Hindlimb muscle (tissue), 1 donor: ENCODE measurements at places on chromosomes 16 and 17. TPM values are rescaled to one million over a fixed set of nuclear protein-coding genes. Genes with fewer than 3 reads are reported as not detected.
A peak's percentile ranks its signal among the peaks of the same experiment; 100 is the strongest.

The GNAO1 gene
- polyA plus RNA-seq = 1.3 TPM

DNA sequence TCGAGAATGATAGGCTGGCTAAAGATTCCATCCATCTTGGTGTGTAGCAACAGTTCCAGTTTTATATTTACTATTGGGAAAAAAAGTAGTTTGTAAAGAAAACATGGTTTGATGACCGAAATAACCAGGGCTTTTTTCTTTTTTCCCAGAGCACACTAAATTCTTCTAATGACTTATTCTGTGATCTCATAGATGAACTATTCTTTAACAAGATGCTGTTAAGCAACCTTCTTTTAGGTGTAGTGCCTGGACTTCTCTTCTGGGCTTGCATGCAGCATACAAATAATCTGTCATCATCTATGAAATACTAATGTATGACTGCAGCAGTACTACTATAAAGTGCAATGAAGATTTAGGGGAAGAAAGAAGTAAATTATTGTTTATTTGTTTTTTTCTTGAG, 11.0 kb upstream of the CAPNS2 start:
- no peak for DNase-seq

The LGALS9 gene
- polyA plus RNA-seq = 19.3 TPM

DNA sequence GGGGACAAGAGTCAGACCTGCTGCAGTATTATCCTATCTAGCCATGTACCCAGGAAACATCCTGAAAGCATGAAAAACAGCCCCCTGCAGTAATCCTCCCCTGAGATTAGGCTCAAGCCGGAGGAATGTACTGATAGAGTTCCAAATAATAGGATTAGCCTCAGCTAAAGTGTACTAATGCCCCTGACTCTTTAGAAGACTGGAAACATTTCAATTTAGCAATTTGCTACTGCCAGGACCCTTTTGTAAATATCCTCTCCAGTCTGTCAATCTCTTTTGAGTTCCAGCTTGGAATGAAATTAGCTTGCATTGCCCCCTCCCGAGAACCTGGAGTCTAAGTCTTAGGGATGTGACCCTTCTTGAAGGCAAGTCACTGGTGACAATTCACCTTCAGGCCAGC, 110.8 kb upstream of the DNAH9 start:
- DNase-seq = no peak

DNA sequence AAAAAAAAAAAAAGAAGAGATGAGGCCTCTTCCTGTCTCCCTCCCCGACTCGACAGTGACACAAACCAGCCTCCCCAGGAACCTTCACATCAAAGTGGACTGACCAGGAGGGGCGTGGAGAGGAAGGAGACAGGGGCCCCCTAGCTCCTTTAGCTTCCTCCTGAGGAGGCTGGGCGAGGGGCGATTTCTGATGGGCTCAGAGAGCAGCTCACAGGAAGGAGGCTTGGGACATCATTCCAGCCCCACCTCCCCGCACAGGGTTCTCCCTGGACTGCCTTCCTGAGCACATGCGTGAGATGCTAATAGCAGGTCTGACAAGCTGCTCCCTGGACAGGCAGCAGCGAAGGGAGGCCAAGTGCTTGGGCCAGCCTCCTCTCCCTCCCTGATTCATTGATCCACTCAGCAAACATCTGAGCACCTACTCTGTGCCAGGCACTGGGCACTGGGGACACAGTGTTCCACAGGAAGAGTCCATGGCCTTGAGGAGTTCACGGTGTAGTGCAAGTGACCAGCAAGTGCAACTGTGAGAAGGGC, 14.4 kb upstream of the DOK4 start:
- DNase-seq = no peak

The BEAN1 gene
- 0.79 TPM for polyA plus RNA-seq

DNA sequence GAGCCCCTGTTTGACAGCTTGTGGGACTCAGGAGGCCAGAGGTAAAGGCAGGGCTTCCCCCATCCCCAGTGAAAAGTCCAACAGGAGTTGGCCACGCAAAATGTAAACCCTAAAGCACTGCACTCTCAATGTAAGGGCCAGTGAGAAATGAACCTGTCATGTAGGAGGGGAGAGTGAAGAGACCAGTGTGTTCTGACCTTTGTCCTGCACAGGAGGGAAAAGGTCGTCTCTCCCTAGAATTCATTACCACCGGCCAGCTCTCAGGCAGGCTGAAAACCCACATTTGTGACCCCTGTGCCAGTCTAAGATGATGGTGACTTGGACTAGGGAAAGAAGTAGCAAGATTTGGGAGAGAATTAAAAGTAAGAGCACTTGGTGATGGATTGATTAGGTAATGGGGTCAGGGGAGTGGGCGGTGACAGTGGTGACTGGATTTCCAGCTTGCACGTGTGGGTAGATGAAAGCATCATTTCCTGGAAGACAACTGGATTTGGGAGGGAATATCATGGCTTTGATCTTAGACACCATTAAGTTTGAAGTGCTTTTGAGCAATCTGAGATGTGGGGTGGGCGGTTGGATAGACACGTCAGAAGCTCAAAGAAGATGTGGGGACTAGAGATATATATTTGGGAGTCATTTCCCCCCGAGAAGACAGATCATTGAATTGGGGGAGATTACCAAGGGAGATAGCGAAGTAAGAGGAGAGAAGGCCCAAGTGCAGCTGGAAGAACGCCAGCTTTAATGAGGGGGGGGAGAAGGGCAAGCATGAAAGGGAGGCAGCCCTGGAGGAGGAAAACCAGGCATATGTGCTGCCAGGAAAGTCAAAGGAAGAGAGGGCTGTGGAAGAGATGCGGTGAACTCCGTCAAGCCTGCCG, 119.5 kb downstream of the NTN1 start:
- no peak for DNase-seq

DNA sequence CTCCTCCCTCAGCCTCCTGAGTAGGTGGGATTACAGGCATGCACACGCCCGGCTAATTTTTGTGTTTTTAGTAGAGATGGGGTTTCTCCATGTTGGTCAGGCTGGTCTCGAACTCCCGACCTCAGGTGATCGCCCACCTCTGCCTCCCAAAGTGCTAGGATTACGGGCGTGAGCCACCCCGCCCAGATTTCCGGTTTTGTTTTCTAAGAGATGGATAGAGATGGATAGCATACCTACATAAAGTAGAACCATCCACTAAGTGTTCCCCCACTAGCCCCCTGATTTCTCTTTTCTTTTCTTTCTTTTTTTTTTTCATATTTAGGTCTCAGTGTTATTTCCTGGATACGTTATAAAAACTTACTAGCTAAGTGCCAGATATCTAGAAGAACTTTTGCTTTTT, 2.0 kb downstream of the WSB1 start:
- DNase-seq = no peak

DNA sequence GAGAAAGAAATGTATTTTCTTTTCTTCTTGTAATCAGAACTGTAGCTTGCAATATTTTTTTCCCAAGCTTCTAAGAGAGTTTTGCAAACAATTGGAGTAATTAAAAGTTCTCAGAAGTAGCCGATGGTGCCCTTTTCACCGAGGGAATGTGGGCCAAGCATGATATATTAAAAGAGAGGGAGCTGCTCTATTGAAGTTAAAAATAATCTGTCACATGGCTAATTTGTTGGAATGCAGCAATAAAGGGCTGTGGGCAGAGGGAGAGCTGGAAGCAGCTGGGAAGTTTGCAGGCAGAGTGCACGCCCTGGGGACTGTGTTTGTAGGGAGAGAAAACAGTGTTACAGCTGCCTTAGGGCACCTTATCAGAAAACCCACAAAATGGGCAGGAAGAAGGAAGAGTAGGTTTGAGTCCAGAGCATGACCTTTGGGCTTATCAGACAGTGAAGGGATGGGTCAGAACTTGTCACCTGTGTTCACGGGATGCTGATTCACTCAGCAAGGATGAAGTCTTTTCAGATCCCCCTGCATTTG, 18.5 kb upstream of the TERF2 start:
- no peak for DNase-seq

DNA sequence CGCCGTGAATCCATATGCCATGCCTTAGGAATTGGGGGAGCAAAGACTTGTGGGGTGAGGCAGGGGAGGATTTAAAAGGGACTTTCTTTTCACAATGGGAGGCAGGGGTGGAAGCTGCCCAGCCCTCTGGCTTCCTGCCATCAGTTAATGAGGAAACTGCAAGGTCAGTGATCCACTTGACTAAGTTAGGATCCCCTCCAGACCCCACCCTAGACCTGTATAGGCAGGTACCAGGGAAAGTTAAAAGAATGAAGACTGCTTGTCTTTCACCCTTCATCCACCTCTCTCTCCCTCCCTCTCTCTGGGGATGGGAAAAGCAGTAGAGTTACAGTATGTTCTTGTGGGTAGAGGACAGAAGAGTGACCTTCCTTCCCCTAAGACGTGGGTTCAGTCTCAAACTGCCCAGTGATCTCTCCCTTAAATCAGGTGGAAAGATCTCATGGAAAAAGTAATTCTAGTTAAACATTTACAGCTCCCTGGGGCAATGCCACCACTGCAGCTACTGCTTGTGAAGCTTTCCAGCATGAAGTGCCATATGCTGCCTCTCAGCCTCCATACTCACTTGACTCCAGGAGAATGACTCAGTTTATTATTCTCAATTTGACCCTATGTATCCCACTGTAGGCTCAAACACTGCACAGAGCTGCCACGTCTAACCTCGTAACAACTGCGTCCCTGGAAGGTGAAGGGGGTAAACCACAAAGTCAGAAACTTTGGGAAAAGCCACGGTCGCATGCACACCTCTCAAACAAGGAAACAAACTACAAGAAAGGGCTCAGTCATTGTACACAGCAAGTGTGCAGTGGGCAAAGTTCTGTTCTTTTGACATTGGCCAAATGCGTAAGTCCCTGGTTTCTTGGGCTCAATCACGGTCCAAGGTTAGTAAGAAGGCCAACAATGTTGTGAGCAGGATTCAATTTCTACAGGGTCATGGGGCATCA, 1.2 kb downstream of the COA3 start:
- DNase-seq = no peak

The KRTAP16-1 gene
- polyA plus RNA-seq = not detected

DNA sequence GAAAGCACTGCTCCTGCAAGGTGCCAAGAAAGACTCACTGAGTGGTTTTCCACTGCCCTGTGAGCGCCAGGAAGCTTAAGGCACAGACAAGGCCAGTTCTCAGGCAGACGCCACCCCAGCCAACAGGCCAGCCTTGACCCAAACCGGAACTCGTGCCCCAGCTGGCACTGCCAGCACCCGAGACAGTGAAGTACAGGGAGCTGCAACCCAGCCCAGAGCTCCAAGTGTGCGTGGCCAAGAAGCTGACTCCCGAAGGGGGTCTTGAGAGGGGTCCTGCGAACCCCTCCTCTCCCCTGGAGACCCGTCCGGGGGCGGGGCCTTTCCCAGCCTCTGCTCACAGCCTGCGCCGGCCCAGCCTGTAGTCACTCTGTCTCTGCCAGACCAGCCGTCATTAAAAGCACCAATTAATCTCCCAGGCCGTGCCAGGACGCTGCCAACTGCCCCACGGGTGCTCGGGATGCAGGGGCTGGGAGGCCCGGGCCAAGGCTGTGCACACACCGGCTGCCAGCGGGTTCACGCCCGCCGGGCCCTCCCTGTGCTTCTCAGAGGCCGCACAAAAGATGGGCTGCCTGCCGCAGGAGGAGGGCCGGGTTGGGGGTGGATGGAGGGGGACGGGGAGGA, 4.4 kb upstream of the SOX8 start:
- DNase-seq = peak; percentile 72

GRCh38 chr16:85081765-85082164, 30.5 kb downstream of the CIBAR2 start:
- no peak for DNase-seq

GRCh38 chr16:87550495-87550961, 51.8 kb upstream of the JPH3 start:
- peak; percentile 17 for DNase-seq

DNA sequence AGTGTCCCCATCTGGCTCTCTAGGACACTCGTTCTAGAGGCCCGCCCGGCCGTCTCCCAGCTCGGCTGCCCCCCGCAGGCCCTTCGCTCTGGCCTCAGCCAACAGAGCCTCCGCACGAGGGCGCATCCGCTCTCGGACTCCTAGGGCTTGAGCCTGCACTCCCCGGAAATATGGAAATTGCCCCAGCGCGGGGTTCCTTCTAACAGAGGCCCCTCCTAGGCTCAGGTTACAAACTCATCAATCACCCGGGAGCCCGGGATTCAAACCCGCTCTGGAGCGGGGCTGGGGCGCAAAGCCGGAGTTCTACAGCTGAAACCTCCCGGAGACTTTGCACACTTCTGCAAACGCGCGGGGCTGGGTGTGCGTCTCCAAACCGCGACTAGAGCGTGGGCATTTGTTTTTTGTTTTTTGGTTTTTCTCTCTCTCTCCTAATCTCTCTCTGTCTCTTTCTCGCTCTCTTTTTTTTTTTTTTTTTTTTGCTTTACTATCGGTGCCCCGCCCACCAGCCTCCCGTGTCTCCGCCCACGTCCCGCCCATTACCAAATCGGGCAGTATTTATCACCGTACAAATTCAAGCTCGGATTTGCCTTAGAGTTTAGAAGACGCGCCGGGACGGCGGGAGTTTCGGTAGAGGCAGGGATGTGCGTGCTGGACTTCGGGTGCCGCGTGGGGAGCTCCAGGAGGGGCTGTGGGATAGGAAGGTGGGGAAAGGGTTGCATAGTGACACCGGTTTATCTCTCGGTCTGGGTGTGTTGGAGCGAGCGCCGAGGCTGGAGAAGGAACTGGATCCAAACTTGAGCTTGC, 2.4 kb upstream of the FOXL1 start:
- peak; percentile 52 for DNase-seq

GRCh38 chr16:4433228-4433627, 7.6 kb downstream of the DNAJA3 start:
- DNase-seq = no peak

- DNase-seq = no peak
These were observed 19.0 kb downstream of the MED24 start for GRCh38 chr17:40035162-40035559.

DNA sequence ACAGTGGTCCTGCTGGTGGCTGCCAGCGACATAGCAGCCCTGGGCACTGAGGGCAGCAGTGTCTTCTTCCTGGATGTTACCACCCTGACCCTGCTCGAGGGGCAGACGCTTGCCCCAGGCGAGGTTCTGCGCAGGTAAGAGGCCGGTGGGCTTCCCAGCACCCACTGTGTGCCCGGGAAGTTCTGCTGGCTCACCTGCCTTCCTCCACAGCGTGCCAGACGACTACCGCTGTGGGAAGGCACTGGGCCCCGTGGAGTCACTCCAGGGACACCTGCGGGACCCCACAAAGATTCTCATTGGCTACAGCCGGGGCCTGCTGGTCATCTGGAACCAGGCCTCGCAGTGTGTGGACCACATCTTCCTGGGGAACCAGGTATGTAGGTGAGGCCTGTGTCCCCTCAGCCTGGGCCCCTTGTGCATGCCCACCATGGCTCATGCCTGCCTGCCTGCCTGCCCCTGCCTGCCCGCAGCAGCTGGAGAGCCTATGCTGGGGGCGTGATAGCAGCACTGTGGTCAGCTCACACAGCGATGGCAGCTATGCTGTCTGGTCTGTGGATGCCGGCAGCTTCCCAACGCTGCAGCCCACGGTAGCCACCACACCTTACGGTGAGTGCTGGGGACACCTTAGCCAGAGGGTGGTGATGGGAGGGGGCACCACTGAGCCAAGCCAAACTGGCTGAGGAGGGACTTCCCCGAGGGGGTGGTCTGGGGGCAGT, 8.5 kb downstream of the LLGL1 start:
- DNase-seq = no peak
